Cardiac muscle cell (in vitro differentiated cells and primary cell): ENCODE measurements at places on chromosomes 5 and 9. TPM values are rescaled to one million over a fixed set of nuclear protein-coding genes. Genes with fewer than 3 reads are reported as not detected.

GRCh38 chr5:94027145-94027544 is 285.7 kb upstream of the POU5F2 start:
- H3K27me3 ChIP-seq, result no peaks in the 10 kb centered on the region
- no peak overlapping the region for H3K4me3 ChIP-seq
- no peaks in the 10 kb centered on the region for H3K36me3 ChIP-seq
- no peak for DNase-seq

DNA sequence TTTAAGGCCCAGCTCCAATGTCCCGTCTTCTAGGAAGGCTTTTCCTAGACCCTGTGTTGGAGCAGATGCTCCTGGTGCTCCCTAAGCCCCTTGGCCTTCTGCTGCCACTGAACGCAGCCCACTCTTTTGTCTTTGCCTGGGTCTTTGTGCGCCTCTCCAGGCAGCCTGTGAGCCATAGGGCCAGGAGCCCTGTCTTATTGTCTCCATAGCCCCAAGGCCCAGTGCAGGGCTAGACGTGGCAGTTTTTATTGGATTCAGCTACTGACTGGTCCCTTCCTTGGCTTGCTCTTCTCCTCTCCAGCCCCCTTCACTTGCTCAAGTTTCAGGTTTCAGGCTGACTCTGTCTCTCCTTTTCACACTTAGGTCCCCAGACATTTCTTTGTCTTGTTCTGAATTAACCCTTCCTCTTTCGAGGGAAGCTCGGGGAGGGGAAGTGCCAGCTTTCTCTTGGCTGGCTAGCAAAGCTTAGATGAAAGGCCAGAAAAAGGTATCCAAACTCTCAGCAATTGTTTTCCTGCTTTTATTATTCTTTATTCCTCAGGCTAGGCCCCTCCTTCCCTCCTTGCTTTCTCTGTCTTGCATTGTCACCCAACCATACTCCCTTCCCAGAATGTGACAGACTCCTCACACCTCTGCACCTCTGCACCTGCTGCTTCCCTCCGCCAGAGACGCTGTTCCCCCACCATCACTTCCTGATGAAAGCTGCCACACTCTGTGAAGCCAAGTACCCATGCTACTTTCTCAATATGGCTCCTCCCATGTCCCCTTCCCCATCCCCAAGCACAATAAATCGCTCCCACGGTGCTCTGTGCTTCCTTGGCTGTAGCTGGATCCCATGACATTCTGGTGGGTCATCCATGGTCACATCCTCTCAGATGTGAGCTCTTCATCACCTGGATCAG is 101.6 kb upstream of the CPEB4 start:
- no peaks in the 10 kb centered on the region for H3K27me3 ChIP-seq
- DNase-seq, result no peak
- H3K4me1 ChIP-seq, result peaks cover 15% of the 10 kb centered on the region
- H3K27ac ChIP-seq, result no peak overlapping the region
- H3K4me3 ChIP-seq, result no peak overlapping the region

DNA sequence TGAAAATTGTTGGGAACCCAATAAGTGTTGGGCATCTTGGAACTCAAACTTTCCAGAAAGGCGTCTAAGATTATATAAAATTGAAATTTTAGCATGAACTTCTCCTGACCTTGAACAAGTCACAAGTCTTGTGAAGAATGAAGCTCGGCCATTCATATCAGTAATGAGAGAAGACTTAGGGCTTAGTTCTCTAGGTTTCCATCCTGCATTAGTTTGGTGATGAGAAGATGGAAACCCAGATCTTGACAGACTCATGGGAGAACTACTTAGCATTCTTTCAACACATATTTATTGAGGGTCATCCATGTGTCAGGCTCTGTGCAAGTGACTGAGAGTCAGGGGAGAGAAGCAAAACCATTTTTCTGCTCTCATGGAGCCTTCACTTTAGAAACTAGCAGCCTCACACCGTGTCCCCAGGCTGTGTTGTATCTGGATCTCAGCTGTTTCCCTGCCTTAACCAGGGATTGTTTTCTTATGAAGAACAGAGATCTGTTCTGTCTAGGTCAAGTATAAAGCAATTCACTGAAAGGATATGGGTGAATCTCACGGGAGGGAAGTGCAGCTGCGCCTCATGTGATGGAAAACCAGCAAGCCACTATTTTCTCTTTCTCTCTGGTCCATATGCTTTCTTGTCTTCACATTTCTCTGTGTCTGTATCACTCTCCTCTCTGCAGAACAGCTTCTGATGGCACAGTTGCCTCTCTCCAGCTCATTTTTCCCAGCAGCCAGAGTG is 3.4 kb downstream of the GARNL3 start:
- no peak overlapping the region for H3K27ac ChIP-seq
- no peak for DNase-seq
- no peaks in the 10 kb centered on the region for H3K27me3 ChIP-seq
- H3K4me3 ChIP-seq, result no peak overlapping the region
- H3K36me3 ChIP-seq, result no peaks in the 10 kb centered on the region

- H3K27ac ChIP-seq, result no peak overlapping the region
- H3K4me3 ChIP-seq, result no peak overlapping the region
- peaks cover 3% of the 10 kb centered on the region for H3K27me3 ChIP-seq
- DNase-seq, result peak; percentile 59
- no peaks in the 10 kb centered on the region for H3K4me1 ChIP-seq
Observed at GRCh38 chr9:1100945-1101344, 50.8 kb downstream of the DMRT2 start.

DNA sequence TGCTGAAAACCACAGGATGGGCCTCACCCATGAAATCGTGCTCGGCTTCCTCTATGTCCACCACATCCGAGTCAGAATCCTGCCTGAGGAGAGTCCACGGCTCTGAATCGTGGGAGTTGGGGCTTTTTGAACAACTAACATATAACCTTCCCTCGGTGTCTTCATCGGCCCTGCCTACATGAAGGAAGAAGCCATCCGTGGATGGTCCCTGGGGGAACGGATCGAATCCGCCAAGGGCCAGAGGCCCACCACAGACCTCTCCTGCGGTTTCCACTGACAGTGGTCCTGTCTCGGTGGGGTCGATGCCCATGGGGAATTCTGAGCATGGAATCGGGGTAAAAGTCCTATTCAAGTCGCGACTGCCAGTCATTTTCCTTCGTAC is 85.0 kb downstream of the CAMSAP1 start:
- DNase-seq, result no peak
- H3K27me3 ChIP-seq, result no peaks in the 10 kb centered on the region
- H3K36me3 ChIP-seq, result peaks cover 56% of the 10 kb centered on the region
- H3K4me1 ChIP-seq, result no peaks in the 10 kb centered on the region

GRCh38 chr5:113338628-113339027 is 96.2 kb downstream of the TSSK1B start:
- peaks cover 14% of the 10 kb centered on the region for H3K4me1 ChIP-seq
- no peak overlapping the region for H3K27ac ChIP-seq
- no peaks in the 10 kb centered on the region for H3K36me3 ChIP-seq
- no peak for DNase-seq
- H3K27me3 ChIP-seq, result no peaks in the 10 kb centered on the region
- H3K4me3 ChIP-seq, result no peak overlapping the region

DNA sequence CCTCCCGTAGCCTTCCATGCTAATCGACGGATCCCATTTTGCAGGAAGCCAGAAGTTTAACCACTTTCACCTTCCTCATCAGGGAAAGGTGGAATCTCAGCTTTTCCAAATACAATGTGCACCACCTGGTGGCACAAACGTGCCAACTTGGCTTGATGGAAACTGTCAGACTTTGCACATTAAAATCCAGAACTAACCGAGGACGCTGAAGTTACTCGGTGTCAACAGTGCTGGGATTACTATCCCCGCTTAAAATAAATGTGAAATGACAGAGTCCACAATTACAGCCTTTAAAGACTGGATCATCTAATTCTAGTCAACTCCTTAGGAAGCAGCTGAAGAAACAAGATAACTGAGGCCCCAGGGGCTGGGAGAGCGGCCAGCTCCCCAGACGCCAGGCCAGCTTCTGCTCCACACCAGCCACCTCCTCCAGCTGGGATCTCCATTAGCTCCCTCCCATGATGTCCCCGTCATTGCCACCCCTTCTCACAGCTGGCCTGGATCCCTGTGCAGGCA is 50.1 kb upstream of the RETREG1 start:
- DNase-seq, result peak; percentile 47
- H3K36me3 ChIP-seq, result peaks cover 8% of the 10 kb centered on the region
- no peak overlapping the region for H3K4me3 ChIP-seq
- no peak overlapping the region for H3K27ac ChIP-seq
- no peaks in the 10 kb centered on the region for H3K4me1 ChIP-seq

Gene ANKHD1
- total RNA-seq, result 42.4 and 58.8 TPM in 2 replicates
